ENCODE measurements at places on chromosomes 4 and X.

GRCh38 chrX:71181558-71181909, 36.9 kb downstream of the NLGN3 start:
- no peak for DNase-seq

GRCh38 chrX:96692890-96693289, 8.2 kb downstream of the DIAPH2 start:
- no peak for DNase-seq

- DNase-seq = no peak
Observed at GRCh38 chr4:175530655-175531054, 281.4 kb downstream of the GPM6A start.

DNA sequence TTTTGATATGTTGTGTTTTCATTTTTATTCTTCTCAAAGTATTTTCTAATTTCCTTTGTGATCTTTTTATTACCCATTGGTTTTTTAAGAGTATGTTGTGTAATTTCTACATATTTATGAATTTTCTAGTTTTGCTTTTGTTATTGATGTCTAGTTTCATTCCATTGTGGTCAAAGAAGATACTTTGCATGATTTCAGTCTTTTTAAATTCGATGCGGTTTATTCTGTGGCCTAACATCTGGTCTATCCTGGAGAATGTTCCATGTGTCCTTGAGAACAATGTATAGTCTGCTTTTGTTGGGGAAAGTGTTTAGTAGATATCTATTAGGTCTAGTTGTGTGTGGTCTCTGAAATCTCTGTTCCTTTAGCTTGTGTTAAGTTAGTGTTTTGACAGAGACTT, 46.2 kb downstream of the PPEF1 start:
- DNase-seq = no peak

GRCh38 chr4:38696697-38697096, 32.7 kb downstream of the KLF3 start:
- DNase-seq = no peak

DNA sequence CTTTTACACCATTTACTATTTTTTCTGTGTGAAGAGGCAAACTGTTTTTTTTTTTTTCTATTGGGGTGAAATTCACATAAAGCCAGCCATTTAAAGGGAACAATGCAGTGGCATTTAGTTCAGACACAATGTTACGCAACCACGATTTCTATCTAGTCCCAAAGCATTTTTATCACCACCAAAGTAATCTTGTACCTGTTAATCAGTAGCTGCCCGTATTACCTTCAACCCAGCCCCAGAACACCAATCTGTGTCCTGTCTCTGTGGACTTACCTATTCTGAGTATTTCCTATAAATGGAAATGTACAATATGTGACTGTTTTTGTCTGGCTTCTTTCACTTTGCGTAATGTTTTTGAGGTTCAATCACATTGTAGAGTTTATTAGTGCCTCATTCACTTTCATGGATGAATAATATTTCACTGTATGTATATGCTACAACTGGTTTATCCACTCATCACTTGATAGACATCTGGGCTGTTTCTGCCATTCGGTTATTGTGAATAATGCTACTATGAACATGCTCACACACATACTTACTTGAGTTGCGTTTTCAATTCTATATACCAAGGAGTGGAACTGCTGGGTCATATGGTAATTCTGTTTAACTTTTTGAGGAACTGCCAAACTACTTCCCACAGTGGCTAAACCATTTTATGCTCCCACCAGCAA, 116.2 kb downstream of the CDS1 start:
- no peak for DNase-seq

Data from skeletal muscle cell (primary cell).